SW 1271 (cell line): ENCODE measurements at places on chromosomes 13 and 19.

GRCh38 chr19:46579361-46579879, 21.7 kb upstream of the CALM3 start:
- no peak for DNase-seq

DNA sequence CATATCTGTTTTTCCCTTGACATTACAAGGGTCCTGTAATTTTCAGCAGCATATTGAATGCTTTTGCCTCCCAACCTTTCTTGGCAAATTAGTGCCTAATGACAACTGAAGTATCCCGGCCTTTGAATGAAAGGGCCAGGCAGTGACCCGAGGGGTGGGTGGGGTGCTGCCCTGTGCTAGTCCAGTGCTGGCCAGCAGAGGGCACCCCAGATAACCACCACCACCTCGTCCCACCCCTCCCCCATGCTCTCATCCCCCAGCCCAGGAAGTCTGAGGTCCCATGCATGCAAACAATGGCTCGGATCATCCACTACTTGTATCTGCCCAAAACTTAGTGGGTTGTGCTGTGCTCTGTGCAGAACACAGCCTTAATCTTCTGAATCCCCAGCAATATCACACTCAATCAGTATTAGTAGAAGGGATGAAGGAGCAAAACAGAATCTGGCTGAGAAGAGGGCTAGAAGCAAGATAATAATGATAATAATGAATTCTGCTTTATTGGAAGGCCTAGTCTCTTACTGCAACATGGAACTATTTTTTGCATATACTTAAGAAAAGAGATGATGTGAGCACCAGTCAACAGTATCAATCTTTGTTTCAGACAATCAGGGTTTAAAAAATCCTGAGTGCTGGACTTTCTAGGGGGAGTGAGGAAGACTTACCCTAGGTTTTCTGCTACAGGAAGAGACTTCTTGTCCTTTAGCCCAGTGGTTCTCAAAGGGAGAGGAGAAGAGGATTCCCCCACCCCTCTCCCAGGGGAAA, 3.8 kb downstream of the ATP12A start:
- peak; percentile 52 for DNase-seq

DNA sequence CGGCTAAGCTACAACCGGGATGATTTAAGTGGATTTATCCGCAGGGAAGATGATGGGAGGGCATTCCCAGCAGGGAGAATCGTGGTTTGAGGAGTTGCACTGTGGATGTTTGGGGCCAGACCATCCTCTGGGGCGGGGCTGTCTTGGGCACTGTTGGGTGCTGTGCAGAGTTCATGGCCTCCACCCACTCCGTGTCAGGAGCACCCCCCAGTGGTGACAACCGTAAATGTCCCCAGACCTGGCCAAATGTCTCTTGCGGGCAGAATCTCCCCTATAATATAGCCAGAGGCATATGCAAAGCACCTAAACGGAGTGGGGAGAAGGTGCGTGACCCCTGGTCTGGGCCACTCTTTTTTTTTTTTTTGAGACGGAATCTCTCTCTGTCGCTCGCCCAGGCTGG, 40.2 kb downstream of the SMIM24 start:
- no peak for DNase-seq

- no peak for DNase-seq
Measured at GRCh38 chr13:25180775-25181537, 8.9 kb upstream of the AMER2 start.

GRCh38 chr19:24086974-24087595, at the start of gene ZNF254:
Gene ZNF254, plus strand, starts transcription at chr19:24087187. Its CDS starts 121 bp downstream, at chr19:24087308.
- peak; percentile 95 for DNase-seq

DNA sequence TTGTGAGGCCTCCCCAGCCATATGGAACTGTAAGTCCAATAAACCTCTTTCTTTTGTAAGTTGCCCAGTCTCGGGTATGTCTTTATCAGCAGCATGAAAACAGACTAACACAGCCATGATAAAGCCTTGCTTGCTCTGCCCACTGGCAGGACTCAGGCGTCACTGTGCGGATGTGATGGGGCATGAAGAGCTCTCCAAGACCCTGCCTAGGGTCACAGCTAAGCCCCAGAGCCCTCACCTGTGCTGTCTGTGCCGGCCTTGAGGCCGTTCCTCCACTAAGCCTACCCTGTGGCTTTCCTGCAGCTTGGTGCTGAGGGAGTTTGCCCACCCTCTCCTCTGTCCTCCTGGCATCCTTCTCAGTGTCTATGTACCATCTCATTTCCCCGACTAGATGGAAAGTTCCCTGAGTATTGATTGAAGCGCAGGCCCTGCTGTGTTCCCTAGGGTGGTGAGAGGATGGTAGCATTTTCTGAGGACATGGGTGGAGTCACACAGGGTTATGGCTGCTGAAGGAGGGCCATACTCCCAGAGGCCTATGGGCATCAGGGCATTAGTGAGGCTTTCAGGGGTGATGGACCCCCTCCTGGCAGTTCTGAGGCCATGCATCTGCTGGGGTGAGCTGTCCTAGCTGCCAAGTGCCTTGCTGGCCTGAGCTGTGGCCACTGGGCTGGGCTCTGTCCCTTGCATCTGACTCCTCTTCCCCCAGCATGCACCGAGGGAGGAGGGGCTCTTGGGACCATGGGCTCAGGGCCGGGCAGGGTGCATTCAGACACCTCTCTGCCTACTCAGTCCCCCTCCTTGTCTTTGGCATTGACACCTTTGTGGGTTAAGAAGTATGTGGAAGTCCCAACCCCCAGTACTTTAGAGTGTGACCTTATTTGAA, 75.3 kb downstream of the TEX29 start:
- no peak for DNase-seq

DNA sequence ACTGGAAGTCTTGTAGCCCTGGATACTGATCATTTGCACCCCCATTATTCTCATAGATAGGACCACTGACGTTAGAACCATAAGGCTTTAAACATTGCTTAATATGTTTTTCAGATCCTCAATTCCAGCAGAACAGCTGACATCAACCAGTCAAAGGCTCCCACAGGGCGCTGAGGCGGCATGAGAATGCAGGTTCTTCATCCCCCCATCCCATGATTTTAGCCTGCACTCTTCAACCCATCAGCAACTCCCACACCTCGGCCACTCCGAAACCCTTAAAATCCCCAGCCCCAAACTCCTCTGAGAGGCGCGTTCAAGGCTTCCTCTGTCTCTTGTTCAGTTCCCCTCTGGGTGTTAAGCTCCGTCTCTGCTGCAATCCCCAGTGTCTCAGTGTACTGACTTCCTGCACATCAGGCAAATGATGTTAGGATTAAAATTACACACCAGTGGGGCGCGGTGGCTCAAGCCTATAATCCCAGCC, 24.3 kb upstream of the LAMP1 start:
- no peak for DNase-seq

GRCh38 chr13:24254146-24254841, 55.1 kb upstream of the C1QTNF9 start:
- DNase-seq = no peak

DNA sequence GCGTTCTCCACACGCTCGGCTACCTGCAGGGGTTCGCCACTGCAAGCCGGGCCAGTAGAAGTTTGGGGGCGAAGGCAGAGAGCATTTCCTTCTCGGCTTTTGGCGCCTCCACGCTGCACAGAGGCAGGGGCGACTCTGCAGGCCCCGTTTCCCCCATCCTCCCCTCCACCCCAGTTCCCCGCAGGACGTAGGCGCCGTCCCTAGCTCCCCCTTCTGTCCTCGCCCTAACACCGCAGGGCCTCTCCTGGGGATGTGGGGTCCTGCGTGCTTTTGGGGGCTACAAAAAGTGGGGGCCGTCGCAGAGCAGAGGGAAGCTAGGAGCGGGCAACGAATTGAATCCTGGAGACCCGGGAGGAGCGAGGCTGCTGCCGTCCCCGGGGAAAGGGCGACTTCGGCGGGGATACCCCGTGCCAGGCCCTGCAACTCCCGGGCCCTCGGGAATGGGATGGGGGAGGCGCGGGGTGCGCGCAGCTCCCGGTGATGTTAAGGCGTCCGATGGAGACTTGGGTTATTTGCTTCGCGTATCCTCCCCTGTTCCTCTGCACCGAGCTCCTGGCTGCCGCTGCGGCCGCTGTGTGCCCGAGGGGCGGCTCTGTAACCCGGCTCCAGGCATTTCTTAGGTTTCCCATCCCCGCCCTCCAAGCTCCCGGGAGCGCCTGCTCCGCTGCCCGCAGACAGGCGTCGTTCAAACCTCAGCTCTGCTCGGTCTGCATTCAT, 255.9 kb upstream of the SOX21 start:
- no peak for DNase-seq
